ENCODE measurements at places on chromosomes 13 and 19. TPM values are rescaled to one million over a fixed set of nuclear protein-coding genes. Genes with fewer than 3 reads are reported as not detected.
A peak's percentile ranks its signal among the peaks of the same experiment; 100 is the strongest.

The PRRG2 gene
- total RNA-seq = 1.3 TPM

GRCh38 chr13:31418186-31418585, 218.4 kb downstream of the B3GLCT start:
- no peaks in the 10 kb centered on the region for H3K4me1 ChIP-seq
- no peak for DNase-seq
- H3K27me3 ChIP-seq = peaks cover 5% of the 10 kb centered on the region
- H3K4me3 ChIP-seq = no peak overlapping the region
- H3K27ac ChIP-seq = no peak overlapping the region
- no peaks in the 10 kb centered on the region for H3K36me3 ChIP-seq

DNA sequence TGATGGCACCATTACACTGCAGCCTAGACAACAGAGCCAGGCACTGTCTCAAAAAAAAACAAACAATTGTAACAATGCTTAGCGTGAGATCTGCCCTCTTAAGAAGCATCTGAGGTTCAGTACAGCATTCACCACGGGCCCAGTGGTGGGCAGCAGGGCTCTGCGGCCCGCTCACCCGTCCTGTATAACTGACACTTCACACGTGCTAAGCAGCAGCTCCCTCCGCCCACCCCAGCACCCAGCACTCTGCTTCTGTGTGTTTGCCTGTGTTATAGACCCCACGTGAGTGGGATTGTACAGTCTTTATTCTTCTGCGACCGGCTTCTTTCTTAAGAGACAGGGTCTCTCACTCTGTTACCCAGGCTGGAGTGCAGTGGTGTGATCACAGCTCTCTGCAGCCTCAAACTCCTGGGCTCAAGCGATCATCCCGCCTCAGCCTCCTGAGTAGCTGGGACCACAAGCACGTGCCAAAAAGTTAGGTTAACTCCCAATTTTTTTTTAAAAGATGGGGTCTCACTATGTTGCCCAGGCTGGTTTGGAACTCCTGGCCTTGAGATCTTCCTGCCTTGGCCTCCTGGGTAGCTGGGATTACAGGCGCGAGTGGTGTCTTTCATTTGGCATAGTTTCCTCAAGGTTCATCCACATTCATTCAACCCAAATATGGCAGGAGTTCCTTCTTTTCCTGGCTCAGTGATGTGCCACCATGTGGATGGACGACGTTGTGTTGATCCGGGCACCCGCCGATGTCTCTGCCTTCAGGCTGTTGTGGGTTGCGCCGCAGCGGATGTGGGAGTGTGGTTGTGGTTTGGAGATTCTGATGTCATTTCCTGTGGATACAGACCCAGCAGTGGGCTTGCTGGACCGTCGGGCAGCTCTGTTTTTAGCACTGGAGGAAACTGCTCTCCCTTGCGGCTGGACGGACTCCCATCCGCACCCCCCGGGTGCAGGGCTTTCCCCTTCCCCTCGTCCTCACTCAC, 170.0 kb downstream of the KDM4B start:
- H3K4me1 ChIP-seq = peaks cover 36% of the 10 kb centered on the region
- H3K27ac ChIP-seq = peak overlapping the region; percentile 28
- no peaks in the 10 kb centered on the region for H3K27me3 ChIP-seq

The ALDH16A1 gene
- 19.2 TPM for total RNA-seq

DNA sequence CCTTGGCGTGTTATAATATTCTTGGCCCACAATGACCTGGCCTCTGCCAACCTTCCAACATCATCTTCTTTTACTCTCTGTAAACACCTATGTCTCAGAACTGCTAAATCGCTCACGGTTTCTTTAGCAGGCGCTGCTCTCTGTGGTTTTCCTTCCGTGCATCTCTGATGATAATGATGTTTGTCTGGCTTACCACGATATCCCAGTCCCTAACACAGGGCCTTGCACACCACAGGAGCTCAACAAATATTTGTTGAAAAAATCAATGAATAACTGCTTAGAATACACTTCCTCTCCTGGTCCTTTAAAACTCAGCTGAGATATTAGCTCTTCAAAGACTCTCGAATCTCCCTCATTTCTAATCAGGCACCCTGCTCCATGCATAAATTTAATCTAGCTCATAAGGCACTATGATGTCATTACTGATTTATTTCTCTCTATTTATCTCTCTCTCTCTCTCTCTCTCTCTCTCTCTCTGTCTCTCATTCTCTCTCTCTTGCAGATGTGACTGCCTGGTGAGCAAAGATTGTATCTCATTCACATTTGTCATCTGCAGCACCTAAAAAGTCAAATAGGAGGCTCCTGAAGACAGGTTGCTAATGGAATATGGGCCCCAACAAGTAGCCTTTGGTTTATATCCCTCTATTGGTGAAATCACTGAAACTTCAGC, 206.4 kb downstream of the NHLRC3 start:
- no peak overlapping the region for H3K4me3 ChIP-seq
- H3K4me1 ChIP-seq = no peaks in the 10 kb centered on the region
- no peaks in the 10 kb centered on the region for H3K36me3 ChIP-seq
- H3K27ac ChIP-seq = no peak overlapping the region

GRCh38 chr13:102402290-102402689, 442 bp upstream of the FGF14 start:
- no peaks in the 10 kb centered on the region for H3K36me3 ChIP-seq
- H3K27ac ChIP-seq = no peak overlapping the region
- peak overlapping the region; percentile 52 for H3K4me3 ChIP-seq
- peaks cover 32% of the 10 kb centered on the region for H3K27me3 ChIP-seq
- peak; percentile 44 for DNase-seq
- H3K4me1 ChIP-seq = peaks cover 8% of the 10 kb centered on the region

GRCh38 chr19:44748426-44749254, at the start of gene BCL3:
TSS of gene BCL3 (plus strand) at chr19:44748708. CDS start at chr19:44748791, 83 bp downstream.
- no peak for DNase-seq
- H3K36me3 ChIP-seq = no peaks in the 10 kb centered on the region
- H3K27me3 ChIP-seq = no peaks in the 10 kb centered on the region
- peak within 1 kb of the TSS; percentile 86 for H3K27ac ChIP-seq
- peak within 1 kb of the TSS; percentile 67 for H3K4me3 ChIP-seq

GRCh38 chr19:35483089-35483488, 7.2 kb downstream of the KRTDAP start:
- no peak for DNase-seq
- H3K36me3 ChIP-seq = no peaks in the 10 kb centered on the region
- H3K27me3 ChIP-seq = no peaks in the 10 kb centered on the region
- H3K27ac ChIP-seq = no peak overlapping the region
- no peak overlapping the region for H3K4me3 ChIP-seq

GRCh38 chr13:78600280-78600883, 3.0 kb downstream of the POU4F1 start:
- peaks cover 92% of the 10 kb centered on the region for H3K27me3 ChIP-seq
- DNase-seq = no peak
- no peaks in the 10 kb centered on the region for H3K36me3 ChIP-seq
- H3K4me3 ChIP-seq = no peak overlapping the region

- no peaks in the 10 kb centered on the region for H3K27me3 ChIP-seq
- no peak overlapping the region for H3K4me3 ChIP-seq
- H3K27ac ChIP-seq = no peak overlapping the region
- peaks cover 16% of the 10 kb centered on the region for H3K36me3 ChIP-seq
Measured at GRCh38 chr19:36152019-36152351, 262 bp downstream of the COX7A1 start.
